ENCODE measurements at places on chromosomes 3 and 15.

DNA sequence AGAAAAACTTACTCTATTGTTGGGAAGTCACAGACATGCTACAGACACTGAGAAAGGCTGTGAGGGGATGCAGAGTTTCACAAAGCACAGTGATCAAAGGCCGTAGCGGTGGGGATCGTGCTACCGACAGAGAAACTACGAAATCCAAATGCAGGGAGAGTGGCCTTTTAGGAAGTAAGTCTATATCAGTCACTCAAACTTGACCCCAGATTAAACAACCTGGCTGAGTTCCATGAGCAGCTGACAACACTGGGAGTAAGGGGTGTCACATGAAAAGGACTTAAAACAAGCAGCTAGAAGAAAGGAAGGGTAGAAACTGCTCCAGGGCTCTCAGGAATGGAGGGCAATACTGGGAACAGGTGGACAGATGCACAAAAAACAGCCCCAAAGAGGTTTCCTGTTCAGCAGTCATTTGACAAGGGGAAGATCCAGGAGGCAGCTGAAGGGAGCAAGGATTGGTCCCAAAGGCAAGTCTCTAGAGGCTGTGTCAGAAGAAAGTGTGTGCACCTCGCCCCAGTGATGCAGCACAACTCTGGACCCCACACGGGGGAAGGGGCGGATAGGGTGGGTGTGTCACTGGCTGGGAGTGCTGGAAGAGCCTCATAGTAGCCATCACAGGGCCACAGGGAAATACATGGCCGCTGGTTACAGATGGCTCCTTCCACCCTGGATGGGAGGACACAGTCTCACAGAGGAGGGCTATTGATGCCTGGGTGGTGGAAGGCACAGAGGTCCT lies 20.3 kb upstream of the HDAC11 start:
- H3K27ac ChIP-seq, result no peak overlapping the region
- H3K36me3 ChIP-seq, result no peaks in the 10 kb centered on the region
- peaks cover 12% of the 10 kb centered on the region for H3K27me3 ChIP-seq
- no peak for ATAC-seq
- H3K4me1 ChIP-seq, result peaks cover 6% of the 10 kb centered on the region

DNA sequence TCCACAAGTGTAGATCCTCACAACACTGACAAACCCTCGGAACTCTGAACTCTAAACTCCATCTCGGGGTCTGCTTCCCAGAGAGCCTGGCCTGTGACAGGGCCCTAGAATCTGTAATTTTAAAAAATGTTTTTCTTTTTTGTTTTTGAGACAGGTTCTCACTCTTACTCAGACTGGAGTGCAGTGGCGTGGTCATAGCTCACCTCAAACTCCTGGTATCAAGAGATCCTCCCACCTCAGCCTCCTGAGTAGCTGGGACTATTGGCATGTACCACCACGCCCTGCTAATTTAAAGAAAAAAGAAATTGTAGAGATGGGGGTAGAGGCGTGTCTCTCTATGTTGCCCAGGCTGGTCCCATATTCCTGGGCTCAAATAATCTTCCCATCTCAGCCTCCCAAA lies 26.2 kb downstream of the CRABP1 start:
- no peak overlapping the region for H3K4me3 ChIP-seq
- H3K27me3 ChIP-seq, result peaks cover 13% of the 10 kb centered on the region
- no peak for ATAC-seq
- no peak overlapping the region for H3K27ac ChIP-seq
- no peaks in the 10 kb centered on the region for H3K4me1 ChIP-seq

DNA sequence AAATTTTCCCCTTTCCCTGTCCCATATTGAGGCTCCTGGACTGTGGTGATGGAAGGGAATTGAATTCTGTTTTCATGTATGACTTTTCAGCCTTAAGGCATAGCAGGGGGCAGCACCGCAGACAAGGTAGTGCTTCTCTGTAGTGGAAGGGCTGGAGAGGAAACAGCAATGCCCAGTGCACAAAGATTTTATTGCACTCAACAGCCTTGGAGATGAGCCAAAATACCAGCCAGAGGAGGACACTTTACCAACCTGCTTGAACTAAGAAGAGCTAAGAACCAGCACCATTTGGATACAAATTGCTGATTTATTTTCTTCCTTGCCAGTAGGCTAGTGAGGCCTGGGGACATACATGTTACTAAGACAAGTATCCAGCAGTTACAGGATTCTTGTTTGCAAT lies 98.7 kb downstream of the KCNMB2 start:
- no peaks in the 10 kb centered on the region for H3K36me3 ChIP-seq
- no peak for ATAC-seq
- no peak overlapping the region for H3K4me3 ChIP-seq
- H3K27me3 ChIP-seq, result no peaks in the 10 kb centered on the region

DNA sequence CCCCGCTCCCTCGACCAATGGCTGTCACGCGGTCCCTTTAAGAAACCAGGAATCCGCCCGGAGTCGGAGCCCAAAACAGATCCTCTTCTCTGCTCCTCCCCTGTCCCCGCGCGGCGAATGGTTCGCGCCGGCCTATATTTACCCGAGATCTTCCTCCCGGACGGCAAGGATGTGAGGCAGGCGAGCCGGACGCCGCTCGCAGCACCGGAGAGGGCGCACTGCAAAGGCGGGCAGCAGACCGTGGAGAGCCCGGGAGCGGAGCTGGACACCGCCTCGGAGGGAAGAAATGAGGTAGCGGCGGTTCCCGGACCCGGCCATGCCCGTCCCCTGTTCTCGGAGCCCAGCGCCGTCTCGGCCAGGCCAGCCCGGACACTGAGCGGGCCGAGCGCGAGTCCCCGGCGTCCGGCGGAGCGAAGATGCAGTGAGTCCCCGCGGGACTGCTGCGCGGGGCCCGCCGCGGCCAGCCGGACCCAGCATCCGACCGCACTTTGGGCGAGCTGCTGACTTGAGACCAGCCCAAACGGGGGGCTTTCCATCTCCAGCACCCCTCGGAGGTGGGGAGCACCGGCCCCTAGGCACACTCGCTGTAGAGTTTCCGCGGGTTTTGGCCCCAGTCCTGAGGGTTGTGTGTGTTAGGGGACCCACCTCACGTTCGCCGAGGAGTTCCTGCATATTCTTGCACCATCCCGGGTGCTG lies at the start of gene FAM43A:
Gene FAM43A (plus strand): TSS at position 166 of the 696 bp plus-strand sequence. CDS start 944 bp downstream, outside the sequence.
- peak within 1 kb of the TSS; percentile 76 for H3K4me3 ChIP-seq
- ATAC-seq, result peak; percentile 86
- H3K27ac ChIP-seq, result peak within 1 kb of the TSS; percentile 62

DNA sequence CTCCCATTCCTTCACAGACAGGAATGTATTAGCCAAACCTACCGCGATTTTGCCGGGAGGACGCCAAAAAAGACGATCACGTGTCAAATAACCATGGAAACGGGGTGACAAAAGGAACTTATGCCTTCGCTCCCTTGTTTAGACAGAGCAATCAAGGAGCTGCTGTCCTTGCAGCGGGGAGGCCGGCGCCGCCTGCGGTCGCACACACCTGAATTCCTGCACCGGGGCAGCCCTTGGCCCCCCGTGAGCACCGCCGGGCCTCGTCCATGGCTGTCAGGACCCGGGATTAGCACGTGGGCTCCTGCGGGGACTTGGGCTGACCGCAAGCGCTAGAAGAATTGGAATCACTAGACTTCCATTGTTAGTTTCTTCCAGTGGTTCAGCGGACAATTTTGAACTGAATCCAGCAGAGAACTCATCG lies 193.1 kb downstream of the SHQ1 start:
- peak overlapping the region; percentile 27 for H3K4me3 ChIP-seq
- no peaks in the 10 kb centered on the region for H3K36me3 ChIP-seq
- H3K4me1 ChIP-seq, result no peaks in the 10 kb centered on the region
- H3K27me3 ChIP-seq, result peaks cover 18% of the 10 kb centered on the region

- H3K36me3 ChIP-seq, result no peaks in the 10 kb centered on the region
- H3K27ac ChIP-seq, result no peak overlapping the region
- no peaks in the 10 kb centered on the region for H3K27me3 ChIP-seq
- H3K4me3 ChIP-seq, result no peak overlapping the region
These were observed 464.1 kb upstream of the CBLB start for GRCh38 chr3:106332884-106333283.

DNA sequence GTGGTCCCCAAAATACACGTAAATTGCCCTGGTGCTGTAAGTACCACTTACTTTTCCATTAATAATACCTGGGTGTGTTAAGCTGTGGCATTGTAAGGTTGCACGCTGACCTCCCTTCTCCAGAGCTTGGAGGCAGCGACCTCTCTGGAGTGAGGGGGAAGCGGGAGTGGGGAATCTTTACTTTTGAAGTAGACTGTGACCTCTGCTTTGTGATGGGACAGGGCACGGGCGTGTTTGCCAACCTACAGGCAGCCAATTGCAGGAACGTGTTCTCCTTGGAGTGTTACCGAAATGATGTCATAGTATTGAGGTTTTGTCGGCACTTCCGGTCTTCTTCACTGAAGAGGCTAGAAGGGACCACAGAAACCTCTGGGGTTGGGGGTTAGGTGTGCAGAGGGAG lies 227.3 kb upstream of the C2CD4B start:
- no peaks in the 10 kb centered on the region for H3K36me3 ChIP-seq
- peak overlapping the region; percentile 84 for H3K4me3 ChIP-seq
- H3K27ac ChIP-seq, result peak overlapping the region; percentile 87
- no peak for ATAC-seq
- no peaks in the 10 kb centered on the region for H3K27me3 ChIP-seq

DNA sequence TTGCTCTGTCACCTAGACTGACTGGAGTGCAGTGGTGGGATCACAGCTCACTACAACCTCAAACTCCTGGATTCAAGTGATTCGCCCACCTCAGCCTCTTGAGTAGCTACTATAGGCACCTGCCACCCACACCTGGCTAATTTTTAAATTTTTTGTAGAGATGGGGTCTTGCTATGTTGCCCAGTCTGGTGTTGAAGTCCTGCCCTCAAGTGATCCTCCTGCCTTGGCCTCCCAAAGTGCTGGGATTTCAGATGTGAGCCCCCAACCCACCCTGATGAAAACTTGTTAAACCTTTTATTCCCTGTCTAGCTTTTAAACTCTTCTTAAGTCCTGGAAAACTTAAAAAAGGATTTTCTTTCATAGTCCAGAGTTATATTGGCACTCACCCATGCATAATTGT lies 2.6 kb downstream of the ECT2 start:
- no peak overlapping the region for H3K27ac ChIP-seq
- no peaks in the 10 kb centered on the region for H3K27me3 ChIP-seq
- H3K4me3 ChIP-seq, result no peak overlapping the region
- H3K36me3 ChIP-seq, result peaks cover 8% of the 10 kb centered on the region
- ATAC-seq, result no peak

- peak; percentile 62 for ATAC-seq
- H3K4me3 ChIP-seq, result peak within 1 kb of the TSS; percentile 61
- H3K27me3 ChIP-seq, result no peaks in the 10 kb centered on the region
- no peaks in the 10 kb centered on the region for H3K4me1 ChIP-seq
These were observed at the start of gene FOXP1 for GRCh38 chr3:71583566-71584393. Gene FOXP1, minus strand, starts transcription at chr3:71583728. Its CDS starts 385,347 bp downstream, at chr3:71198381.

- no peak overlapping the region for H3K4me3 ChIP-seq
- H3K27ac ChIP-seq, result no peak overlapping the region
- no peak for ATAC-seq
- peaks cover 54% of the 10 kb centered on the region for H3K27me3 ChIP-seq
- no peaks in the 10 kb centered on the region for H3K4me1 ChIP-seq
- no peaks in the 10 kb centered on the region for H3K36me3 ChIP-seq
These were observed 131.4 kb upstream of the LINGO1 start for GRCh38 chr15:77764095-77764494.

DNA sequence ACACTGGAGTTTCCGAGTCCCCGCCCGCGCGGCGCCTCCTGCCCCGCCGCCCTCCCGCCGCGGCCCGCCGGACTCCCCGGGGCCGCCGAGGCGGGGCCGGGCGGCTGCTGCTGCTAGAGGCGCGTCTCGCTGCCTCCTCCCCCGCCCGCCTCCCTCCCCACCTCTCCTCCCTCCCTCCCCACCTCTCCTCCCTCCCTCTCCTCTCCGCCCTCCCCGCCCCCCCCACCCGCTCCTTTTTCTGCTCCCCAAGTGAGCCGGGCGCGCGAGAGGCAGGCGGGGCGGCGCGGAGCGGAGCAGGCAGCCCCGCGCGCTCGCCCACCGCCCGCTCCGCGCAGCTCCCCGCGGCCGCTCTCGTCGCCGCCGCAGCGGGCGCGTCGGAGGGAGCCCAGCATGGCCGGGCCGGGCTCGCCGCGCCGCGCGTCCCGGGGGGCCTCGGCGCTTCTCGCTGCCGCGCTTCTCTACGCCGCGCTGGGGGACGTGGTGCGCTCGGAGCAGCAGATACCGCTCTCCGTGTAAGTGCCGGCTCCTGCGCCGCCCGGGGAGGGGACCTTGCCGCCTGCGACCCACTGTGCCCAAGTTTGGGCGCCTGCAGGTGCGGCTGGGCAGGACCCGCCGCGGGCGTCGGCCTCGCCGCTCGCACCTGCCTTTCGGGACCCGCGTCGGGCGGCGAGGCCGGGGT lies at the start of gene CACNA2D3:
Gene CACNA2D3 (plus strand): TSS at position 229 of the 679 bp plus-strand sequence.
- H3K36me3 ChIP-seq, result no peaks in the 10 kb centered on the region
- peak within 1 kb of the TSS; percentile 75 for H3K27ac ChIP-seq
- H3K4me3 ChIP-seq, result peak within 1 kb of the TSS; percentile 71
- peaks cover 46% of the 10 kb centered on the region for H3K27me3 ChIP-seq

GRCh38 chr3:190552969-190553759 lies 39.3 kb downstream of the IL1RAP start:
- H3K36me3 ChIP-seq, result no peaks in the 10 kb centered on the region
- H3K27ac ChIP-seq, result no peak overlapping the region
- H3K4me3 ChIP-seq, result no peak overlapping the region
- no peaks in the 10 kb centered on the region for H3K4me1 ChIP-seq

DNA sequence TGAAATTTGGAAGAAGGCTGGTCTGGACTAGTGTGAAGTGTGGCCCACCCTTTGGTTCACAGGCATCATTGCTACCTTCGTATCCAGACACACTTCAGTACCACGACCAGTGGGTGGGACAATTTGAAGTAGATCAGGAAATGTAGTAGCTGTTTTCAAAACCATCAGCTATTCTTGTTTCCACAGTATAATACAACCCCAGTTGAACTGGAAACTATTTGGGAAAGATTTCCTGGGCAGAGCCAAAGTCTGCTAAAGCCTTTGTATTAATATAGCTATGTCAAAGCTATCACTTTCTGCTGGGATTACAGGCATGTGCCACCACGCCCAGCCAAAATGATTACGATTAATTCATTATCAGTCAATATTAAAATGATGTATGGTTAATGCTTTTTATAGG lies 298.8 kb upstream of the RASGRP1 start:
- no peaks in the 10 kb centered on the region for H3K27me3 ChIP-seq
- no peaks in the 10 kb centered on the region for H3K36me3 ChIP-seq

DNA sequence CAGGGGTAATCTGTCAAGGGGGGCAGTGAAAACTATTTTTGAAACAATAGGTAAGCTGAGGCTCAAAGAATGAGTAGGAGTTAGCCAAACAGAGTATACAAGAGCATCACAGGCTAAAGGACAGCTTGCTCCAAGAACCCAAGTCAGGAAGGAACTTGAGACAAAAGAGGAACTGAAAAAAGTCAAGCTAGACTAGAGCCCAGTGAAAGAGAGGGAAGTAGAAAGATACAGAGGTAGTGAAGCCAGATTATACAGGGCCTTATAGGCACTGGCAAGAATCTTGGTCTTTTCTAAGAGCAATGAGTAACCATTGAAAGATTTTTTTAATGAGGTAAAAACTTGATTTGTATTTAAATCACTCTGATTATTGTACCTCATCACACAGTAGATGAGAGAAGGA lies 69.9 kb downstream of the FILIP1L start:
- H3K27ac ChIP-seq, result no peak overlapping the region
- H3K4me1 ChIP-seq, result peaks cover 39% of the 10 kb centered on the region
- no peaks in the 10 kb centered on the region for H3K27me3 ChIP-seq
- ATAC-seq, result no peak
